ENCODE measurements at places on chromosomes 11 and 22.

GRCh38 chr11:113019711-113020110 lies 58.5 kb downstream of the NCAM1 start:
- no peak for DNase-seq

GRCh38 chr22:44019846-44020245 lies 4.3 kb upstream of the PARVB start:
- DNase-seq = no peak

GRCh38 chr11:126879516-126879915 lies 121.1 kb downstream of the KIRREL3 start:
- no peak for DNase-seq

DNA sequence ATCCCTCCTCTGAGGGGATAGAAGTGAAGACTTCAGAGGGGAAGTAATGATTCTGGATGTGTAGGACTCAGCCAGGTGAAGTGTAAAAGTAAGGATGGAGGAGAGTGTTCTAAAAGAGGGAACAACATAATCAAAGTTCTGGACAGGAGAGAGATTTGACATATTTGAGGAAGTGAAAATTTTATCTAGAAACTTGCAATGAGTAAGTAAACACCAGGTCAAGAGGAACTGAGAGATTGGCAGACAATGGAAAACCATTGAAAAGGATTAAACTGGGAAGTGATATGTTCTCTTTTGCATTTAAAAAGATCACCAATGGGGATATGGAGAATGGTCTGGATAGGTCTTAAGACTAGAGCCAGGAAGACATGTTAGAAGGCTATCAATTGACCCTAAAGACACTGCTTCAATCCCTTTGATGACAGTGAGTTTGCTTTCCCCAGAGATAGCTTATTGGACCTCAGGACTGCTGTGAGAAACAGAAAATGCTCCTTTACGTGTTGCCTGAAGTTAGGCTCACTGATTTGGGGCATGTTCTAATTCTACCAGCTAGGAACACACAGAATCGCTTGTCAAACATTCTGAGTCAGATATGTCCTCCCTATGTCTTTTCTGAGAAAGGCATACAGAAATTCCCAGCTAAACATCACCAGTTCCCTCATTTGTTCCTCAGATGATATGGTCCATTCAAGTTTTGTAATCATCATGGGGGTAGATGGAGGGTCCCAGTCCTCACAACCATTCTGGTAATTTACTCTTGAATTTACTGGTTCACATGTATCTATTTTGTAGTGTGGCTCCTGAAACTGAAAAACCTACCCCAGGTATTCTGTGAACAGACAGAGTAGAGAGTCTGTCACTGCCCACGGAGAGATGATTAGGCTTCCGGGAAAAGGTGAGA lies 144.9 kb downstream of the MAML2 start:
- no peak for DNase-seq

GRCh38 chr11:62853279-62853965 lies 14.0 kb upstream of the WDR74 start:
- DNase-seq = no peak

DNA sequence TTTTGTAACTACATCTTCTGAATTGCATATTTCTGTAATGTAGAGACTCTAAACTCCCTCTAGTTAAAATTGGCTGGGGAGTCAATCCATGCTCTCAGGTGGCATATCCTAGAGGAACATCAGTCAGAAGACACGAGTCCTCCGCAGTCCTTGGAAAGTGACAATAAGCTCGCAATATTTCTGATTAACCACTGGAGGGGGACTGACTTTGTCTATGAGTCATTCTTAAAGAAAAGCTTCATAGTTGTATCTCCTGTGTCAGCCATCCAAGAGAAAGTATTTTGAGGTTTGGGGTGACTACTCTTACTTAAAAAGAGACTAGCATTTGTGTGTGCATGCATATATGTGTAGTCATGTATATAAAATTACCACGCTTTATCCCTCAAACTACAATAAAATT lies 60.2 kb downstream of the SLN start:
- DNase-seq = no peak

- no peak for DNase-seq
Measured at GRCh38 chr11:8356721-8357504, 93.2 kb upstream of the LMO1 start.

DNA sequence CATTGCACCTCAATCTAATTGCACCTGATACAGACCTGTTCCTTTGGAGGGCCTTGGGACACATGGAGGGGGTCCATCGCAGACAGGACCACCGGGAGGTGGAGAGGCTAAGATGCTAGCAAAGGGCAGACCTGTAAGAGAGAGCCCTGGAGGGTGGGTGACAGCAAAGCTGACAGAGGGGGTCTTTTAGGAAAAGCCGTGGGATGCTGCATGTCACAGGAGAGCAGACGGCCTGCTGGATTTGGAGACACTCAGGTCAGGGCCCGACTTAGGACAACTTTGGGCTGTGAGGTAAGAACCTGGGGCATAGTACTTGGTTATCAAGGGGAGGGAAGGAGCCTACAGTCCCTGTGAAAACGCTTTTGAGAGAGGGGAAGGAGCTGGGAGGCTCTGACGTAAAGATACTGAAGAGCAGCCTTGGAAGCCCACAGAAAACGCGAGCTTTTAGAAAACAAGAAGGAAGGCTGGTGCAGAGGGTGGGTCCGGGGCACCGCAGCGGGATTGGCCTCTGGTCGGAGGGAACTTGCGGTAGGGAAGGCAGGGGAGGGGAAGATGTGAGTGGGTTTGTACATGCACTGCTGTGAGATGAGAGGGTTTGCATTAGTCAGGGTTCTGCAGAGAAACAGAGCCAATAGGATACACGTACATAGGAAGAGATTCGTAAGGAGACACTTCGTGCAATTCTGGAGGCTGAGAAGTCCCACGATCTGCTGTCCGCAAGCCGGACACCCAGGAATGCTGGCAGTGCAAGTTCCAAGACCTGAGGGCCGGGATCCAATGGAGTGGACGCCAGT lies 868.5 kb downstream of the TBC1D22A start:
- DNase-seq = no peak

GRCh38 chr11:116875194-116875593 lies 37.8 kb upstream of the APOA1 start:
- DNase-seq = no peak

- no peak for DNase-seq
Measured at GRCh38 chr11:8354622-8355415, 91.1 kb upstream of the LMO1 start.

Measured in activated CD4-positive, alpha-beta T cell treated with anti-CD3 and anti-CD28 coated beads, Interleukin-2, amount 50 U/mL, for 48 hours (primary cell).